ENCODE measurements at places on chromosomes 5 and 9.

GRCh38 chr5:146043722-146044121 is 61.7 kb downstream of the PLAC8L1 start:
- no peak for DNase-seq

DNA sequence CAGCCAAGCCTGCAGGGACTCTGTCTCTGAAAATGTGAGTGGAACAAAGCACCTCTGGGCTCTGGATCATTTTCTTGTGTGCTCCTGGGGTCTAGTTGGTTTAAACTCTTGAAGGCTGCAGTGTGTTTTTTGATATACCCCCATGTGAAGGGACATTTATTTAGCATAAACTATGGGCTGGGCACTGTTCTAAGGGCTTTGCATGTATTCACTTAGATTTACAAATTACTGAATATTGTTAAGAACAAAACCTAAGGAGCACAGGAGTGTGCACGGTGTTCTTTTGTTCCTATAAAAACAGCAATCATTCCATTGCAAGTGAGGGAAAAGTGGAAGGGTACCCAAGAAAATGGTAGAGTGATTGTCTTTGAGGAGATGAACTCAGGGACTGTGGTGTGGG is 20.0 kb upstream of the CD180 start:
- no peak for DNase-seq

DNA sequence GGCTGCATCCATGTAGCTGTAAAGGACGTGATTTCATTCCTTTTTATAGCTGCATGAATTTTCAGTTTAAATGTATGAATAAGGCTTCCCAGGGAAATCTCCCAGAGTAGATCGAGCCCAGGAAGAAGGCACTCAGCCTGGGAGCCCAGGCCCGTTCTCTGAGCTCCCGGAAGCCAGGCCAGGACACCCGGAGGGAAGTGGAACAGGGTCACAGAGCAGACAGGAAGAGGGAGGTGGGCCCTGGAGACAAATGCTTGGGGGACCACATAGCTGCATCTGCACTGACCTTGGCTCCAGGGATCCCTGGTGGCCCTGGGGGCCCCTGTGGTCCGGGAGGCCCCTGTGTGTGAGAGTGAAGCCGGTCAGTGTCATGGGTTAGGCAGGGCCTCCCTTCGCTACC is 19.7 kb upstream of the PHYKPL start:
- DNase-seq: no peak

- no peak for DNase-seq
These were observed 35.5 kb upstream of the FTMT start for GRCh38 chr5:121816164-121816563.

- no peak for DNase-seq
These were observed 266.6 kb downstream of the PRELID2 start for GRCh38 chr5:145568581-145568980.

GRCh38 chr5:169938439-169938838 is 41.9 kb downstream of the INSYN2B start:
- no peak for DNase-seq

DNA sequence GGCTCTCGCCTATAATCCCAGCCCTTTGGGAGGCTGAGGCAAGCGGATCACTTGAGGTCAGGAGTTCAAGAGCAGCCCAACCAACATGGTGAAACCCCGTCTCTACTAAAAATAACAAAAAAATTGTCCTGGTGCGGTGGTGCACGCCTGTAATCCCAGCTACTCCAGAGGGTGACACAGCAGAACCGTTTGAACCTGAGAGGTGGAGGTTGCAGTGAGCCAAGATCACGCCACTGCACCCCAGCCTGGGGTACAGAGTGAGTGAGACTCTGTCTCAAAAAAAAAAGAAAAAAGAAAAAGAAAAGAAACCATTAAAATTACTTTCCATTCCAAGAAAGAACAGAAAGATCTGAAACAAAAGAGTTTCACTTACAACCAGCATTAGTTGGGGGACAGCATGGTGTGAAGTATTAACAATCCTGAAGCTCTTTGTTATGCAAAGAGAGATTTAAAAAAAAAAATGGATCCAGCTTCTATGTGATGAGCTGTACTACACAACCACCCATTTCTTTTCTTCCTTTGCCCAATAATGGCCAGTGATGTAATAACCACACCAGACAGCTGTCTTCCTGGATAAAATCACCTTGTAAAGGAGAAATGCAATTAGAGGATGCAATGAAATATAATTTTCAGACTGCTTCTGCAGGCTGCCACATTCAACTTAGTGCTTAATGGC is 76.9 kb downstream of the MED27 start:
- DNase-seq: no peak

DNA sequence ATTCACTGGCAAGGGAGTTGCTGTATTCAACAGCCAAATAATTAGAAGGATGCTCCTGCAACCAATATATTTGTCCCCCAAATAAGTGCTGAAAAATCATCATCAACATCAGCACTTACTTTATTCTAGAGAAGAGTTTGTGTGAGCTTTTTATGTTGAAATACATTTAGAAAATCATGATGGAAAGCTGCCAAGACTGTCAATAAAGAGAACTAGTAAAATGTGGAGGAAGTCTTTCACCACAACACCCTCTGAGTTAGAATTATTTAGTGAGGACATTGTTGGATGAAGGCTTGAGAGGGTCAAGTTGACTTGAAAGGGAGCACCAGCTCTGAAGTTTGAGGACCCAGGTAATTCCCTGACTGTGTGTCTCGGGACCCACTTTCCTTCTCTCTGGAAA is 100.2 kb upstream of the TBCA start:
- no peak for DNase-seq

GRCh38 chr5:137152616-137153015 is 346.5 kb downstream of the SPOCK1 start:
- DNase-seq: no peak

GRCh38 chr9:123509646-123510045 is 153.6 kb downstream of the CRB2 start:
- DNase-seq: no peak

Measured in brain pericyte (primary cell).